ENCODE measurements at places on chromosomes 7 and 10.

DNA sequence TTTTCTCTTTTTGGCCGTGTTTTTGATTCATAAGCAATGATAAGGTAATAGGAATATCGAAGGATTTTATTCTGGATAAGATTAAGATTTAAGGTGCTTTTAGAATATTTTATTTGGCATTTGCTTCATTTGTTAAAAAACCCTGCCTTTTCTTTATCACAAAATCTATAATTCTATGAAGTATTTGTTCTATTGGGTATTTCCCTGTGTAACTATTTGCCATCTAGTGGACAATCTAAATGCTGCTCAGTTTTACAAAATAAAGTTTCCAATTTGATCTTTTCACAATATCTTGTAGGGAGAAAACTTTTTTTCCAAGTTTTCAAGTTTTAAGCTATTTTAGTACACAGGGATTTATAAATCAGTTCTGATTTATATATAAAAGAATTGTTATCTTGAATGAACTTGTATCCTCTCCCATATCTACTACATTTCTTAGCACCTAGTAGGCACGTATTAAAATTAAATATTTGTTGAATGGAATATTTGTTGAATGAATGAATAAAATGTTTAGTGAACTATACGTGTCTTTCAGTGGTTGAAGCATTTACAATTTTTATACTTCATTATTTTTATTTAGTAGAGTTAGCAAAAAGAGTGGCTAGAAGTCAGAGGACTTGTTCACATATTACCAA, 26.5 kb downstream of the ANKRD7 start:
- no peak for DNase-seq

- peak; percentile 46 for DNase-seq
Observed at GRCh38 chr7:128941946-128942526, 4.3 kb downstream of the IRF5 start.

DNA sequence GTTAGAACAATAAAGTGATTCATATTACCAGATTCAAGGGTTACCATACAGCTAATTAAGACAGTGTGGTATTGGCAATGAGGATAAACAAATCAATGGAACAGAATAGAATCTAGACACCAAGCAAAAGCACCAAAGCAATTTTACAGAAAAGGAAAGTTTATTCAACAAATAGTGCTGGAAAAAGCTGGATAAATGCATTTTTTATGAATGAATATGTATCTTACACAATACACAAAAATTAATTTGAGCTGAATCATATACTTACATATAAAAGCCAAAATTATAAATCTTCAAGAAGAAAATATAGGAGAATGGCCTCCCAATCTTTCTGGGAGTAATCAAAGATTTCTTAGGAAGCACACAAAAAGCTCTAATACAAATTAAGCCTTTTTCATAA, 220.4 kb upstream of the PTN start:
- no peak for DNase-seq

GRCh38 chr10:86635402-86635801, 18.9 kb upstream of the OPN4 start:
- DNase-seq = peak; percentile 22

GRCh38 chr7:113087071-113087998, 708 bp upstream of the GPR85 start:
- DNase-seq = no peak

DNA sequence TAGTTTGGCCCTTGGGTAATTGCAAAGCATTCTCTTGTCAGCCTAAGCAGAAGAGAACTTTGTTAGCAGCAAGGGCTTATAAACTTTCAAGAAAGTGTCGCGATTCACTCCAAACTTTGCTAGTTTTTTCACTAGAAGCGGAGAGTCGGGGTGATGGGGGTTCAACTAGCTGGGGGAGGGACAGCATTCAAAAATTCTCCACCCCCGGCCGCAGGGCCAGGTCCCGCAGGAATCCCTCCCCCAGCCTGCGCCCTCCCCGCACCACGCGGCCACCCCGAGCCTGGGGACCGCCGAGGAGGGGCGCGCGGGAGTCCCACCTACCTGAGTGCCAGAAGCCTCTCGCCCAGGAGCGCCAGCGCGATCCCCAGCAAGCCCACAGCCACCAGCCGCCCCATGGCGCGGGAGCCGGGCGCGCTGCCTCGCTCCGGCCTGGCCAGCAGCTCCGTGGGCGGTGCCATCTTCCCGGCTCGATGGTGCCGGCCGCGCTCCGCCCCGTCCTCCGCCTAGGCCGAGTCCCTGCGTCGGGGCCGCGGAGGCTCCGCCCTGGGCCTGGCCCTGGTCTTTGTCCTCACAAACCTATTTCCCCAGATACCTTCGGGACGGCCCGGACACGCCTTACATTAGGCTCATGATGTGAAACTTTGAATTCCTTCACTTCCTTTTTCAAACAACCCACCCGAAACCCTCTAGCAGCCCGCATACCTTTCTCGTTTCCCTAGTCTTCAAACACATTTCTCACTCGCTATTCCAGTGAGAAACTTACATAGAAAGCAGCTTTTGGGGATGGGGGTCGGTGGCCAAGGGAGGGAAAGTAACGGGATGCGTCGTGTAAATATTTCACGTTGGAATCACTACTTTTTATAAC, at the start of gene PON2:
Gene PON2 (minus strand): TSS at position 472 of the 865 bp plus-strand sequence. CDS start 77 bp downstream, at position 395.
- DNase-seq = peak; percentile 93

DNA sequence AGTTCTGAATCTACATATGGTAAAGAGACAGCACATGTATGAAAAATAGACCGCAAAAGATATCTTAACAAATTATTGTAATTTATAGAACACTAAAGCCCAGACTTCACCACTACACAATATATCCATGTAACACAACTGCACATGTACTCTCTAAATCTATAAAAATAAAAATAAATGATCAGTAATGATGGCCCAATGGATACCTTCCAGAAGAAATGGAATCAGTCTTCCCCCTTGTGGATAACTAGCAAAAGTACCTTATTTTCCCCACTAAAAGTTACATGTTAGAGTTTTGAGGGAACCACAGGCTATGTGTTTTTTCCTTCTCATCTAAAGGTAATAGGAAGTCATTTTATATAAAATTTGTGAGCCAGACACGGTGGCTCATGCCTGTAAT, 25.7 kb downstream of the C7orf25 start:
- no peak for DNase-seq

DNA sequence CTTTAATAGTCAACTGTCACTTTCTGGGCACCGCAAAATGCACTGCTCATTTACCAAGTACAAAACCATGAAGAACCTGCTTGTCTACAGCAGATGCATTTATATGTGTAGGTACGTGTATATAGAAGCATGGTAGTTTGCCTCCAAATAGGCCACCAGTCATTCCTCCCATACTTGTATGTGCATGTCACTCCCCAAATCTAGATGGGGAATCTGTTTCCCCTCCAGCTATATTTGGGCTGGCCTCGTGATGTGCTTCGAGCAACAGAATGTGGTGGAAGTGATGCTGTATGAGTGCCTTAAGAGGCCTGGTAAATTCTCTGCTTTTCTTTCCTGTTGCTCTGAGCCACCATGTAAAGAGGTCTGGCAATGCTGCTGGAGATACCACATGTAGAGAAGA, 47.1 kb downstream of the PSMC2 start:
- DNase-seq = peak; percentile 69

DNA sequence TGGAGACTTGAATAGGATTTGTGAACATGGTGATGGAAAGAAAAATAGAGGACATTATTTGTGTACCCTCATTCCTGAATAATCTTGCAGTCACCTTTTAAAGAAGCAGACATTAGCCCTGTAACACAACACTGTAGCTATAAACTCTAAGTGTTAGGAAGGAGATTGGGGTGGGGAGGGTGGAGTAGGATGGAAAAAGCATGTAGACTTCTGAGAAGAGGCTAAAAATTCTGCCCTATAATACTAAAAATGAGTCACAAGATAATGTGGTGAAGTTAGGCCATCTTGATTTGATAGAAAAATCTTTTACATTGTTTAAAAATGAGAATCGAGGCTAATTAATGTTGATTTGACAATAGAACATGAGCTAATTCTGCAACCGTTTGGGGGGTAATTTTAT, 128.8 kb downstream of the LCOR start:
- no peak for DNase-seq

- DNase-seq = no peak
Observed at GRCh38 chr7:155248366-155248756, 49.3 kb upstream of the INSIG1 start.

DNA sequence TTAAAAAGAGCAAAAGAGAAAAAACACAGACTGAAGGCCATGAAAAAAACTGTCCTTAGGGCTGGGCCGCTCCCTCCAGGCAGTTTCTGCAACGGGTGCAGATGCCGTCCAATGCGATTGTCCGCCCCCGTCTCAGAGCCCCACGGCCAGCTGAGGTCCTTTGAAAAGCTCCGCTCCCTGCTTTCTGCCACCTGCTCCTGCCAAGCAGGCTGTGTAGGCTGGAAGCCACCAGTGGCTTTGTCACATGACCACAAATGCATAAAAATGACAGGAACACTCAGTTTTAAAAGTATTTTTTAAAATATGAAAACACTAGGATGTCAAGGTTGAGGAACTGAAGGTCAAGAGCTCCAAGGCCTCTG, 71.7 kb downstream of the AMZ1 start:
- no peak for DNase-seq

DNA sequence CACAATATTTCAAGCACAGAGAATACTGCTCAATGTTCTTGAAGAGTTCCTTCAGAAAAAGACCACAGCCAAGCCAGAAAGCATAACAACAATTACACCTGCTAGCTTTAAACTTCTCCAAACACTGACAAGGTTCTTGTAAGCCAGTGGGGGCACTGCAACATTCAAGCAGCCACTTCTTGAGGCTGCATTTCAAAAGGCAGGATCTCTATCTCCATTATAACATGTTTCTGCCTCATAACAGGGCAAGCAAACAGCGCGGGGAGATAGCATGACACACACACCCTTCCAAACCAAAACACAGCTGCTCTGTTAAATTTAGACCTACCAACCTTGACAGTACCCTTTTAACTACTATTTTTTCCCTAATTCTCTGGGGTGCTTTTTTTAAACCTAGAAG, 30.8 kb downstream of the CHCHD3 start:
- DNase-seq = no peak

DNA sequence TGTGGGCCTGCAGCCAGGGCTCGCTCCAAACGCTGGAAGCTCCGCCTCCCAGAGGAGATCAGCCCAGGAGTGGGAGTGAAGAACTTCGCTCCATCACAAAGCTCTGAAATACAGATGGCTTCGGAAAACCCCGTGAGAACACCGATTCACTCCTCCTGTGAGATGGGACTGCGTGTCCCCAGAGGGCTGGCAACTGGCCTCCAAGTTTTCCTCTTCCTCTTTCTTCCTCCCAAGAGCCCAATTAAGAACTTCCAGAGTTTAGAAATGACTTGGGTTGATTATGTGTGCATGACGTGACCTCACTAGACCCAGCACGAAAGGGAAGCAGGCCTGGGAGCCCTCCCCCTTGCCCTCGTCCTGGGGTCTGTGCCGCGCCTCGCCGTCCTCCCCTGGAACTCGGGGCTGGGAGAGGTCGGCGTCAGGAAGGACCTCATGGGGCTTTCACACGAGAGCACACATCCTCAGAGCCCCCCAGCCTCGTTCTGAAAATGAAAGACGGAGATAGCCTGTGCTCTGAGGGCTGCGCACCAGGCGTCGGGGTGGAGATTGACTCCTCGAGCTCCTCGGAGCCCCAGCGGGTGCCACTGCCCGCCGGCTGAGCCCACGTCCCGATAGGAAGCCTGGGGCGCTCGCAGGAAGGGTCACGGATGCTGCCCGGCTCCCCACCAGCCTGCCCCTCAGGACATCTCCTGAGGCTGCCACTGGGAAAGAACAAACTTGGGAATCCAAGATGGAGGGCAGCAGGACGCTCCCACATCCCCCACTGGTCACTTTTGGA, 37.8 kb downstream of the PTPRN2 start:
- no peak for DNase-seq

- peak; percentile 94 for DNase-seq
Observed at GRCh38 chr7:142420554-142421362, 162.9 kb upstream of the PRSS58 start.

DNA sequence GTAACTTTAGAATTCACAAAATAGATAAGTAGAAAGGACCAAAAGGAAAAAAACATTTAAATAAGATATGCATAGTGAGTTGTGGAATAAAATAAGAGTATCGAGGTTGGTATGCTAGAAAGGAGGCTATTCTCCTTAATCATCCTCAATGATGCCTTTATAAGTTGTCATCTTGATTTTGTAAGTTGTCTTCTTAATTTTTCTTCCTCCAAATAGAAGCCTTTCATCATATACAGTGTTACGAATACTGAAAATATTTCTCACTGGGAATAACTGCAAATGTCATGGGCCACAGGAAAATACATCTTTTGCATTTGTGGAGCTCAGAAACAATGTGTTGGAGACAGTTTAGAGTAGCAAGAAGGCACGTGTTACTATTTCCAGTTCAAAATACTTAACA, 31.5 kb upstream of the PRTFDC1 start:
- no peak for DNase-seq

DNA sequence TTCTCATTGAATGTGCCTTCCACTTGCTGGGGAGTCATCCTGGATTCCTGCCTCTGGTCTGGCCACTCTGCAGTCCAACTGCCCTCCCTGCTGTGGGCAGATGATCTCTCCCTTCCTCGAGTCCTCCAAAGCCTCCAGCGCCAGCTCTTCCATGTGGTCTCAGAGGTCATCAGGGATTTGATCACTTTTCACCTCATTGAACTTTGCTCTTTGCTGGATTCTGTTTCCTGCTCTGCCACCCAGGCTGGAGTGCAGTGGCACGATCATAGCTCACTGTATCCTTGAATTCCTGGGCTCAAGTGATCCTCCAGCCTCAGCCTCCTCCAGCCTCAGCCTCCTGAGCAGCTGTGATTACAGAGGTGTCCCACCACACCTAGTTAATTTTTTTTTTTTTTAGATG, 22.1 kb upstream of the TBXAS1 start:
- DNase-seq = no peak

DNA sequence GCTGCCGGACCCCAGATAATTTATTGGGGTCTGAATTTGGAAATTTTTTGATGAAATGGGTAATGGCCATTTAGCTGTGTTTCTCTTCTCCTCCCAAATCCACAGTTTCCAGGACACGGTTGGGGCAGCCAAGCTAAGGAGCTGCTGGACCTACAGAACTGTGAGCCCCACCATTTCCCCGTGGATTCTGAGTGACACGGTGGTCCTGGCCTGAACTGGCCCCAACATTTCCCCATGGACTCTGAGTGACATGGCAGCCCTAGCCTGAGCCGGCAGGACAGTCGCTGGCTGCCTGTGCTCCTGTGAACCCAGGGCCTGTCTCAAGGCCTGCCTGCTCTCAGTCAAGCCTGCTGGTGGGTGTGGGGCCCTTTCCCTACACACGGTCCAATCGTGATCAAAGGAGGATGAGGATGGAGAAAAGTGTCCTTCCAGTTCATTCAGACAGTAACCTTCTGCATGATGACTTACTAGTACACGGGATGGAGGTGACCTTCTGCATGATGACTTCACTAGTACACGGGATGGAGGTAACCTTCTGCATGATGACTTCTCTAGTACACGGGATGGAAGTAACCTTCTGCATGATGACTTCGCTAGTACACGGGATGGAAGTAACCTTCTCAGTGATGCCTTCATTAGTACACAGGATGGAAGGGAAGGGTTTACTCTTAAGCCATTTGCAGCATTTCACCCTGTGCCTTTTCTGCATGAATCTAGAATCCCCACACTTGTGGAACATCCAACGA, 359.9 kb downstream of the GLRX3 start:
- peak; percentile 44 for DNase-seq

Measured in islet precursor cell (in vitro differentiated cells).